ENCODE measurements at places on chromosomes 1 and 21. TPM values are rescaled to one million over a fixed set of nuclear protein-coding genes. Genes with fewer than 3 reads are reported as not detected.

The SLFNL1 gene
- total RNA-seq, result 0.68 TPM

The OR2L2 gene
- not detected for total RNA-seq

The ODF2L gene
- total RNA-seq, result 74.5 TPM

The TBX19 gene
- total RNA-seq, result 9.9 TPM

The HENMT1 gene
- total RNA-seq, result 7.9 TPM

The S100A7A gene
- total RNA-seq, result not detected

The SYPL2 gene
- total RNA-seq, result 4.2 TPM

The LAMC2 gene
- 0.54 TPM for total RNA-seq

The NBPF26 gene
- total RNA-seq, result 19.2 TPM

The MARK1 gene
- total RNA-seq, result 11.9 TPM

Measured in thoracic aorta (tissue), 2 donors.